ENCODE measurements at places on chromosomes 5 and 9. TPM values are rescaled to one million over a fixed set of nuclear protein-coding genes. Genes with fewer than 3 reads are reported as not detected.

TMEM174 gene
- not detected for total RNA-seq

OR1Q1 gene
- total RNA-seq: not detected

ZDHHC12 gene
- 22.6 TPM for total RNA-seq

SPINK7 gene
- total RNA-seq: not detected

ZFP62 gene
- total RNA-seq: 18.1 TPM

GCNT4 gene
- 1.9 TPM for total RNA-seq

IL17B gene
- total RNA-seq: 0.34 TPM

C1QTNF2 gene
- 2.1 TPM for total RNA-seq

LPAR1 gene
- 47.6 TPM for total RNA-seq

TLR4 gene
- 19.0 TPM for total RNA-seq

GLDC gene
- total RNA-seq: 1.5 TPM

CCDC107 gene
- 32.8 TPM for total RNA-seq

BASP1 gene
- 42.7 TPM for total RNA-seq
